Smooth muscle cell of the brain vasculature (primary cell): ENCODE measurements at places on chromosomes 16 and 17.

GRCh38 chr17:17434477-17434876 is 42.3 kb upstream of the MED9 start:
- DNase-seq = no peak

- no peak for DNase-seq
Measured at GRCh38 chr16:15521390-15521757, 87.0 kb downstream of the BMERB1 start.

- no peak for DNase-seq
Measured at GRCh38 chr17:82440991-82441627, 9.4 kb downstream of the CYBC1 start.

DNA sequence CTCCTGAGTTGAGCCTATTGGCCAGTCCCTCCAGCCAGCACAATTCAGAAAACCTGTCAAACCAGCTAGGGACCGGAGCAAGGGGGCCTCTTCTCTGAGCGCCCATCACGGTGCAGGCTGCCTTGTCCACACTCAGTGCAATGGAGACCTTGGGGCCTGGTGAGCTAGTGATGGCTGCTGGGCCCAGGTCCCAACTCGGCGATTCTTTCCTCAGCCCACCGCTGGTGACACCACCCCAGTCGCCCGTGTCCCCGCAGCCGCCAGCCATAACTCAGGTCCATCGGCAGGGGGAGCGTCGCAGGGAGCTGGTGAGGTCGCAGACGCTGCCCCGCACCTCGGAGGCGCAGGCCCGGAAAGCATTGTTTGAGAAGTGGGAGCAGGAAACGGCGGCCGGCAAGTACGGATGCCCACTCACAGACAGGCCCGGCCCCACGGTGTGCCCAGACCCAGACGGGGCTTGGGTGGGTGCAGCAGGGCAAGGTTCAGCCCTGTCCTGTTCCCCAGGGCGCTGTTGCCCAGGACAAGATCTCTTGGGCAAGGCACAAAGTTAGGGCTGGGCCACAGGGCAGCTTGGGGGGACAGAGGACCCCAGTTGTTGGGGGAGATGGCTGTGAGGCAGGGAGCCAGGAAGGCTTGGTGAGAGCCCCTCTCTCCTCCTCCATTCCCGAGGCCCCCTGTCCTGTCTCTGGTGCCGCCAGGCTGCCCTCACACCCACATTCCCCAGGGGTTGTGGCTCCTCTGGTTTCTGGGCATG is 10.8 kb downstream of the SMTNL2 start:
- no peak for DNase-seq

- DNase-seq = no peak
Measured at GRCh38 chr17:18006495-18007239, 32.3 kb downstream of the ATPAF2 start.

DNA sequence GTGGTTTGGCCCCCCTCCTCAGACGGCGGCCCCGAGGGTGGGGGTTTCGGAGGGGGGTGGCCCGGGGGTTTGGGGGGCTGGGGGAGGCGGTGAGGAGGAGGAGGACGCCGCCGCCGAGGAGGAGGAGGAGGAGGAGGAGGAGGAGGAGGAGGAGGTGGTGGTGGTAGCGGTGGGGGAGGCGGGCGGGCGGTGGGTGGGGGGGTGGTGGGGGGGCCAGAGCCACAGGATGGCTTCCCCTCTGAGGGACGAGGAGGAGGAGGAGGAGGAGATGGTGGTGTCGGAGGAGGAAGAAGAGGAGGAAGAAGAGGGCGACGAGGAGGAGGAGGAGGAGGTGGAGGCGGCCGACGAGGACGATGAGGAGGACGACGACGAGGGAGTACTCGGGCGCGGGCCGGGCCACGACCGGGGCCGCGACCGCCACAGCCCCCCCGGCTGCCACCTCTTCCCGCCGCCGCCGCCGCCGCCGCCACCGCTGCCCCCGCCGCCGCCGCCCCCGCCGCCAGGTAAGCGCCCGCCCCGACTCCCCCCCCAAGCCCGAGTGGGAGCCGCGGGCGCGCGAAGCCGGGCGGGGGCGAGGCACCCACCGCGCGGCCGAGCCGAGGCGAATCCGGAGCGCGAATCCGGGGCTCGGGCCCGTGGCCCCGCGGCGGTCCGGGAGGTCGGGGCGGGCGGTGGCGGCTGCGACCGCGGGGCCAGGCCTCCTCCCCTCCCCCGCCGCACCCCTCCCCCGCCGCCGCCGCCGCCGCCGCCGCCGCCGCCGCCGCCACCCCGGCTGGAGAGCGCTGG is 3.8 kb upstream of the CHD3 start:
- DNase-seq = no peak

- no peak for DNase-seq
Measured at GRCh38 chr17:10648956-10649355, 8.2 kb downstream of the MYH3 start.

DNA sequence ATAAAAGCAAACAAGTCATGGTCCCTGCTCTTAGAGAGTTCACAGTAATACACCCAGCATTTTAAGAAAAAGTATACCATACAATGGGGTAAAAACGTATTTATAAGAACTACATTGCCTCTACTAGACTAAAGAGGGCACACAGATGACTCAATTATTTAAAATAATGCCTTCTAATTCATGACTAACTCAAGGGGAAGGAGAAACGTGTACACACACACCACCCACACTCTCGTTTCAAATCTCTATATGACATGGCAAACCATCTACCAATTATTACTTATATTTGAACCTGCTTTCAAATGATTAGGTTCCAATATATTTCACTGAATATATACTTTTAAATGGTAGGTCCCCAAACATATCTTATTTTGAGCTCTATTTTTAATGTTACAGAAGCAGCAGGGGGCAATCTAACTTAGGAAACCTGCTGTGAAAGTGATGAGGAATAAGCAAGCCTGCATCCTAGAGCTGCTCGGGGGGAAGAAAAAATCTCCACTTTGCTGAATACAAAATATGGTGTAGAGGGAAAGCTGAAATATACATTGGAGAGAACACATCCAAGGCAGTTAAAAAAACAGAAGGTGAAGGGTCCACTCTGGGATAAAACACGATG is 232.4 kb upstream of the PSMD7 start:
- DNase-seq = no peak

GRCh38 chr17:81635973-81636504 is 873 bp downstream of the NPLOC4 start:
- no peak for DNase-seq

DNA sequence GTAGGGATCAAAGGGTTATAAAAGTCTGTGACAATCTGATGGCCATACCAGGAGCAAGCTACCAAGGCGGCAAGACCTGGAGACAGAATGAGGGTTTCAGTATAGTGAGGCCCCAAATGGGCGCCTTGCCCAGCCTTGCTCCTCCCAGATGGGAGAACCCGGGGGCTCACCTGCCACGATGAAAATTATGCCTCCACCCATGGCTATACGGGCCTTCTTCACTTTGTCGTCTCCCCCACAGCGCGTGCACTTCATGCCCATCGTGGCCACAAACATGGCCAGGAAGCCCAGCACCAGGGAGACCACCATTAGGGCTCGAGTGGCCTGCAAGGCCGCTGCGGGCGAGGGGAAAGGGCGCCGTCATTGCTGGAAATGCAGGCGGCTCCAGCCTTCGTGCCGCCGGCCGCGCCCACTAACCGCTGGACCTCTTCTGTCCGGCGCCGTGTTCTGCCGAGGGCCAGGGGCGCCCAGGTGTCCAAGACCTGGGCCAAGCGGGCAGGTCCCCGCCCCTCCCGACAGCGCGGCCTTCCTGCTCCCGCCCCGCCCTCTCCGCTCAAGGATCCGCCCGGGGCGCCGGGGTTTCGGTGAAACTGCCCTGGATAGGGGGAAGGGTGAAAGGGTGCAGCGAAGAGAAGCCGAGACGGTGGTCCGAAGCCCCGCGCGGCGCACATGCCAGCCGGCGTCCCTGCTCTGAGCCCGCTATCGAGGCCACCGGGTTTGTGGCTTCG is 1.5 kb downstream of the CLDN7 start:
- no peak for DNase-seq

DNA sequence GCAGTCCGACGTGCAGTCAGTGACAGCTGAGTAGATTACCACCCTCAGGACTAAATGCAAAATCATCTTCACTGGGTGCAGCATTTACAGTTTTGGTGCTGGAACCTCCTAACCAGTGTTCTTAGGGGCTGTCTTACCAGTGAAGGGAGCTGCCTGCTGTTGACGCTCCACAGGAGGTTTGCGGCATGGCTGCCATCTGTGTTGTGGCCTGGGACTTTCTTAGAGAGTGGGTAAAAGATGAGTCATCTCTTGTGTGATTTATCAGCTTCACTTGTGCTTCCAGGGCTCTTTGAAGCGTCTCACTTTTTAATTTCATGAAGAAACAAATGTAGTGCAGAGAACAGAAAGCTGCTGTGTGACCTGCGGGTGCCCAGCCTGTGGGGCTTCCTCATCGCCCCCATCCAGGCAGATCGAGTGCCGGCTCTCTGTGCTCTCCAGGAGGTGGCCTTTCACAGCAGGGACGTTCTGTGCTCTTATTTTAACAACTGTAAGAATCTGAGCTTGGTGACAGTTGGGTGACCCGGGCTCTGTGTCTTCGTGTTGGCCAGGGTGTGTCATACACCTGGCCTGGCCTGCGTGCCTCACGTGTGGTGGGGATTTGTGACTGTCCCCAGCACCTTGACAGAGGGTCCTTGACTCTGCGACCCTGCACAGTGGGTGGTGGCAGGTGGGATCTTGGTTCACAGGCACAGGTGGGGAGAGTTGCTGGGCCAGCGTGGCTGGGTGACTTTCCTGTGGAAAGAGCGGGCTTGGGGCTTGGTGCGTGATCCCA is 24.3 kb upstream of the ZNF750 start:
- no peak for DNase-seq
